ENCODE measurements at places on chromosomes 16 and 17.

- DNase-seq, result no peak
Measured at GRCh38 chr17:12613566-12613965, 52.1 kb upstream of the MYOCD start.

- no peak for DNase-seq
Measured at GRCh38 chr16:23948949-23949411, 113.2 kb downstream of the PRKCB start.

GRCh38 chr17:78383725-78384471 is 5.4 kb downstream of the PGS1 start:
- peak; percentile 95 for DNase-seq

- DNase-seq, result no peak
Measured at GRCh38 chr17:43532581-43532980, 13.6 kb downstream of the ETV4 start.

GRCh38 chr17:2954898-2955445 is 108.4 kb downstream of the OR1D5 start:
- DNase-seq, result peak; percentile 86

DNA sequence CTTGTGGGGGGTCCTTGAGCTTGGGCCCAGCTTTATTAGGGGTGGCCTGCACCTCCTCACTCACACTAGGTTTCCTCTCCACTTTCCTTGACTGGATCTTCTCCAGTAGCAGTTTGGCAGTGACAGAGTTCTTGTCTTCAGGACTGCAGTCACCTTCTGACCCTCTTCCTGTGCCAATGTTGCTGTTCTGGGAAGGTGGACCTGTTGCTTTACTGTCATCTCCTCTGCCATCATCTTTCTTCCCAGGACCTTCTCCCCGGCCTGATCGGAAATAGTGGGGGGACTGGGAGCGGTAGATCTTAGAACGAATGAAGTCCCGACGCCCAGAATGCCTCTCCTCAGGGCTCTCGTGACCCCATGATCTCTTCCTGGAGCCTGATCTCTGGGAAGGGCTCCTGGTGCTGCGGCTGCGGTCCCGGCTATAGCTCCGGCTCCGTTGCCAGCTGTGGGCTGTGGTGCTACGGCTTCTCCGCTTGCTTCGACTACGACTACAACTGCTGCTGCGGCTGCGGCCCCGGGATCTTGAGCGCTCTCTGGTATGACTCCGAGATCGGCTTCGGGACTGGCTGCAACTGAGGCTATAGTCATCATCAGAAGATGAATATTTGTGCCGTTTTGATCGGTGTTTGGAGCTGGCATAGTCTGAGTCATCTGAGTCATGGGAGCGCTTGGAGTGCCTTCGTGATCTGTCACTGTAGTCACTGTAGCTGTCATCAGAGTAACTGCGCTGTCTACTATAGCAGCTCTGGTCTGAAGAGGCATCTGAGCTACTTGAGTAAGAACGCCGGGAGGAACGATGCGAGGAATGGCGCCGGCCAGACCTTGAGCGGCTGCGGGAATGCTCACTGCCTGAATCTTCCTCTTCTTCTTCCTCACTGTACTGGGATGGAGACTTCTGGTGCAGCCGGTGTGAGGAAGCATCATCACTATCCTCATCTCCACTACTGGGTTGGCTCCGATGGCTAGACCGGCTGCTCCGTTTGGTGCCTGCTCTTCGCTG is 9.5 kb upstream of the ITGA2B start:
- no peak for DNase-seq

GRCh38 chr17:59723041-59723440 is 15.6 kb downstream of the VMP1 start:
- no peak for DNase-seq

GRCh38 chr17:846901-847843 is 65.0 kb downstream of the MRM3 start:
- DNase-seq, result no peak

DNA sequence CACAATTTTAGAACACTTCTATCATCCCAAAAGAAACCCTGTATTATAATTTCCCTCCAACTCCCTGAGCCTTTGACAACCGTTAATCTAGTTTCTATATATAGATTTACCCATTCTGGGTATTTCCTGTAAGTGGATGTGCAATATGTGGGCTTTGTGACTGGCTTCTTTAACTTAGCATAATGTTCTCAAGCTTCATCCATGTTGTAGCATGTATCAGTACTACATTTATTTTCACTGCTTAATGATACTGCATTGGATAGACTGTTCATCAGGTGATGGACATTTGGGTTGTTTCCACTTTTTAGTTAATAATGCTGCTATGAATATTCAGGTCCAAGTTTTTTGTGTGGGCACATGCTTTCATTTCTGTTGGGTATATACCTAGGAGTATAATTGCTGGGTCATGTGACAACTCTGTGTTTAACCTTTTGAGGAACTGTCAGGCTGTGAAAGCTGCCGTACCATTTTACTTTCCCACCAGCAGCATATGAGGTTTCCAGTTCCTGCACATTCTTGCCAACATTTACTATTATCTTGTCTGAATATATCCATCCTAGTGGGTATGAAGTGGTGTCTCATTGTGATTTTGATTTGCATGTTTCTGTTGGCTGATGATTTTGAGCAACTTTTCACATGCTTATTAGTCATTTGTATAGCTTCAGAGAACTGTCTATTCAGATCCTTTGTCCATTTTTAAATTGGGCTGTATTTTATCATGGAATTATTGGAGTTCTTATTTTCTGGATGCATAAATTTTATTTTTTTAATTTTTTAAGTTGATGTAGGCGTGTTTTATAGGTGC is 16.4 kb downstream of the REXO5 start:
- no peak for DNase-seq

GRCh38 chr17:78965491-78965924 is 14.2 kb downstream of the LGALS3BP start:
- DNase-seq, result no peak

DNA sequence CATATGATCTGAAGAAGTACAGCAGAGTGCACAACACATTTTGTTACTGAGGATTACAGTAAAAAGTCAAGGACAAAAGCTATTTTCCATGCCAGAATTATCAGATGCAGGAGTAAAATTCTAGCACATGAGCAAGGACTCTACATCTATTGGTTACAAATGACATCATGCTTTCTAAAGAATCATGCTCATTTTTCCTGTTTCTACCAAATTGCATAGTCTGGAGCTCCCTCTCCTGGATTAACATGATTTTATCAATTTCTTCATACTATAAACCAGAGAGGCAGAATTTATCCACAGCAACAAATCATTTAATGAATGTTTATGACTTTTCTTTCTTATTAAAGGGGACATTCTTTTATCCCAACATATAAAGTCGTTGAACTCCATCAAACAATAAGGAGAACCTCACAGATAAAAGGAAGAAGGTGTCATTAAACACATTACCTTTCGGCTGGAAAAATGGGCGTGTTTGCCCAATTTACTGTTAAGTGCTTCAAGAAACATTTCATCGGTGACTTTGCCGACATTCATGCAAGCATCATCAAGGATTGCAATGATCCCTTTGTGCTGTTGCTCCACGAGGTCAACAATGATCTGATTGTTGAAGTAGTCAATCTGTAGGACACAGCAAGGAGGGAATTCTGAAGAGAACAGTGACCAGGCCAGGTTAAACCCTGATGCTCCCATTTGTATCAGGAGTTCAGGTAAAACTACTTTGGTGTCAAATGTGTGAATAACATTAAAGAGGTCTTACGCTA is 121.7 kb downstream of the MYO1D start:
- DNase-seq, result peak; percentile 64

DNA sequence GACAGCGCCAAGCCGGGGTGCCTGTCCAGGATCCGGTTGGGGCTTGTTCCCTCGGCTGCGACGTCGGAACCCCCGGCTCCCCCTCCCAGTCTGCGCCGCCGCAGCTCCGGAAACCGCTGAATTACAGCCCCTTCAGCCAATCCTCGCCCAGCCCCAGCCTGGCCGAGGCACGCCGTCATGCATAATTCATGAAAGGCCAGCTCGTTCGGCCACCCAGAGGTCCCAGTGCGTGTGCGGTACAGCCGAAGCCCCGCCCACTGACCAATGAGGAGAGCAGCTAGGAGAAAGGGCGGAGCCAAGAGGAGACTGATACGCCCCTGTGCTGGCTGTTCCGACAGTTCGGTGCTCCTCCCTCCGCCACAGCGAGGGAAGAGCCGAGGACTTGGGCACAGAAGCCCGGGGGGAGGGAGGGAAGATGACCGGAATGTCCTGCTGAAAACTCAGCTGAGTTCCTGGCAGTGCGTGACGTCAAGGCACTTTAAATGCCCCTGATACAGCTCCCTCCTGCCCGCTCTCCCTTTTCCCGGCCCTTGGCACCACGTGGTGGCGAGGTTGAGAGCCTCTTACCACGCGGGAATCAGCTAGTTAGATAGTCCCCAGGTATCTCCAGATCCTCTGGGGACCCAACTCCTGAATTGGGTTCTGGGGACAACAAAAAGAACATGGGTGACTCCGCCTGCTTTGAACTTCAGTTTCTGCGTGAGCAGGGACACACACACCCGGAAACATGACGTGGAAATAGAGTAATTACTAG is at the start of gene STAT3:
STAT3 (minus strand) TSS at position 62 of the 754 bp plus-strand sequence. CDS start 39,926 bp downstream, outside the sequence.
- DNase-seq, result peak; percentile 99

DNA sequence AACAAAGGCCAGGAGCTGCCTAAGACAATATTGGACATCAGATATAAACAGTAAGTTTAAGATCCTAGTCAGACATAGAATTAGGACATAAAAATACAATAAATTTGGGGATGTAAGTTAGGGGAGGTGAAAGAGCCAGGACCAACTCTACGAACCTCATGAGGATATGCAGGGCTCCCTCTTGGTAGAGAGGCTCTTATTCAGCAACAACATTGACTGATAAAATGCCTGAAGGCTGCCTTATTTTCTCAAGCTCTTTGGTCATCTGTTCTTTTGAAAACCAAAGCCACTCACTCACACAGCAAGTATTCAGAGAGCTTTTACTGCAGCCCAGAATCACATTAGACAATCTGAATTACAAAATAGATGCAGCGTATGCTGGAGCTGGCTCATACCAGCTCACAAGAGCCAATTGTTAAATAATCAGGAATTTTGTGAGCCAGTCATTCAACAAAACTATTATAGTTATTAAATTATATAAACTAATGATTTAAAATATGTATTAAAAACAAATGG is 108.6 kb upstream of the CLEC3A start:
- DNase-seq, result no peak

DNA sequence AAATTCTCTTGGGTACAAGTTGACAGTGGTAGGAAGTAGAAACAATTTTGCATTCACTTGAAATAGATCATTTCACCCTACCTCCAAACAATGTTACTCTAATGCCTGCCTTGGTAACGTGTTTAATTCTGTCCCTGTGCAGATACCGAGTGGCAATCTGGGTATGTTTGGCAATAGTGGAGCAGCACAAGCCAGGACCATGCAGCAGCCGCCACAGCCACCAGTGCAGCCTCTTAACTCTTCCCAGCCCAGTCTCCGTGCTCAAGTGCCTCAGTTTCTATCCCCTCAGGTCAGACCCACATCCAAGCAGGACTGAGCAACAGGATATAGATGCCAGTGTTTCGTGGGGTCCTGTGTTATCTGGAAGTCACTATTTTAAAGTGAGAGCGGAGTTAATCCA is 49.3 kb downstream of the TMC6 start:
- DNase-seq, result no peak

GRCh38 chr16:57981636-57982035 is 10.7 kb upstream of the CNGB1 start:
- no peak for DNase-seq

- no peak for DNase-seq
Measured at GRCh38 chr16:53061701-53062159, 6.9 kb downstream of the CHD9 start.

DNA sequence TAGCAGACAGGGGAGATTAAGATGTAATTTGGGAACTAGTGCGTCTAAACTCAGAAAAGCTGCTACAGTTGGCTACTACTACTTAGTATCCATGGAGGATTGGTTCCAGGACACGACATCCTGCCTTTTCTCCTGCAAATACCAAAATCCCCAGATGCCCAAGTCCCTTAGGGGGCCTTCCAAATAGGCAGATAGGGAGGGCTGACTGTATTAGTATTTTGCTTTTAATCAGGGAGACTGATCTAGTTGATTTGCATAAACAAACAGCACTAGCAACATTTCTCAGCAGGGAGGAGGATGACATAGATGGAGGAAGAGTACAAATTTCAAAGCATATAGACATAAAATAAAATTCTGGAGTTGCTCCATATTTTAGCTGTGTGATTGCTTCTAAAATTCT is 621.6 kb upstream of the GOT2 start:
- DNase-seq, result no peak

DNA sequence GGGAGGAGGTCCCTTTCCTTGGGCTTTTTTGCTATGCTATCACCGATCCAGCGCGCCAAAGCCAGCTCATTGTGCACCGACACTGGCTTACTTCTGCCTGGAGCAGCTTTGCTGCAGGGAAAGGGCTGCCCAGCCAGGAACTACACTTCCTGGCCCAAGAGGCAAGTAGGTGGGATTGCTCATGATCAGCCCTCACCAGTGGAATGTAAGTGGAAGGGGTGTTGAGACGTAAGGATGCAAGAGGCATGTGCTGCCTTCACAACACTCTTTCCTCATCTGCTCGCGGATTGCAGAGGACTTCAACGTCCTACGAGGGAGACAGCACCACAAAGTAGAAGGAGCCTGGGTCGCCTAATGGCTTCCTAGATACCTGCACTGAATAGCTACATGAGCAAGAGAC is 104.3 kb upstream of the FOXF1 start:
- DNase-seq, result no peak

DNA sequence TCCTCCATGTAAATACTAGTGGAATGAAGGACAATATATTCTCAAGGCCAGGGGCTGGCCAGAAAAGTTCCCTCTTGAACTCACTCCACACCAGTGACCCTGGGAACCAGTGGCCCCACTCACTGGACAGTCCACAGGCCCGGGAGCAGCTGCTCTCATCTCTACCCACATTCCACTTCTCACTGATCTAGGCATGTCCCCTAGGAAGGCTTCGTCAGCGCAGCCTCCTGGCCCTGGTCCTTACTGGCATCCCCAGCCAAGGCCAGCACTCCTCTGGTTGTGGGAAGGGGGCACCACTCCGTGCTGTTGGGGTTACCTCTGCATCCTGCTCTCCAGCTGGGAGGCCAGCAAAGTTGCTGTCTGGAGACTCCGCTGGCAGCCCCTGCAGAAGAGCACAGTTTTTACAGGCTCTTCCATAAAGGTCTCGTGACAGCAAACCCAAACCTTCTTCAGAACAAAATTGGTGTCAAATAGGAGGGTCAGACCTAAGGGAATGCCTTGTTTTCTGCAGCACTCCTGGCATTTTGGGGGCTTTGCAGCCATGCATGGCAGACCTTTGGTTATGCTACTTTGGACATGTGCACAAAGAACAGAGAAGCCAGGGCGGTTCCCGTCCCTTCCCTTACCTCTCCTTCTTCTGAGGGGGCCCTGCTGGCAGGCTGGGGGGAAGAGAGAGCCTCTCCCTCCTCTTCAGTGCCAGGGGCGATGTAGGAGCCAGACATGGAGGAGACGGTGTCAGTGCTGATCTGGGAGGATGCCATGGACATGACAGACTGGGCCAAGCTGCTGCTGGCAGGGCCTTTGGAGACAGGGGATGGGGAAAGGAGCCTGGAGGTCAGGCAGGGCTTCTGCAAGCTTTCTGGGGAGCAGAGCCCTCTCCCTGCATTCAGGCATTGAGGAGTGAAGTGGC is 14.1 kb upstream of the FOXJ1 start:
- DNase-seq, result no peak

DNA sequence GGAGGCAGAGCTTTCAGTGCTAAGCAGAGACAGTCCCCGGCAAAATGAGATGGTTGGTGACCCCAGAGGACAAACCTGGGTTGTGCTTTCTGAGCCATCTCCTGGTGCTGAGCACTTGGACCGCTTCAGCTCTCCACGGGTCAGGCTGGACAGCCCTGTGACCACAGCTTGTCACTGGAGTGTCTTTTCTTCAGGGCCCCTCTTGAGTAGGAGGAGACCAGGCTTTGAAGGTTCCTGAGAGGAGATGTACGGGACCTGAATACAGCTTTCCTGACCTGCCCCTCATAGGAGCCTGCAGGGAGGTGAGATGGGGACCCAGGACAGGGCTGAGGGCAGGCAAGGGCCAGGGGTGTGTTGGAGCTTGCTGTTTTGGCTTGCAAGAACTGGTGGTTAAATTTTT is 17.8 kb upstream of the ADGRG1 start:
- DNase-seq, result no peak

Measured in RWPE1 (cell line).